Stimulated activated CD8-positive, alpha-beta memory T cell treated with anti-CD3 and anti-CD28 coated beads, Interleukin-4, amount 100 ng/mL, for 1 hour (primary cell): ENCODE measurements at places on chromosomes 4 and X.

DNA sequence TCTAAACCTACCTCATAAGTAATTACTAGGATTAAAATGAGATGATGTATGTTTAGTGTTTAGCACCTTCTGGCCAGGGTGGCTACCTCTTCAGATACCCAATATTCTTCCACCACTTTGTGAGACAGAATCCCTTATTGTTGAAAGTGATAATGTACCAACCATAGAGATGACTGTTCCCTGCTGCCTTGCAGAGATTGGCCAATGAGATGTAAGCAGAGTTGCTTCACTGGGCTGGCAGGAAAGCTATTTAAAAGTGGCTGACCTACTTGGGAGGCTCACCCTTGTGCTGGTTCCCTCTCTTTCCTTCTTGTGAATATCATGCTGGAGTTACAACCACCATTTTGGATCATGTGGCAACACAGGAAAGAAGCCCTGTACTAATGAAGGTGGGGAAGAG is 58.9 kb downstream of the TMEM154 start:
- DNase-seq, result no peak

- DNase-seq, result no peak
Measured at GRCh38 chrX:100478714-100479306, 68.7 kb upstream of the PCDH19 start.

GRCh38 chr4:156999175-156999517 is 27.5 kb upstream of the PDGFC start:
- no peak for DNase-seq

GRCh38 chrX:111322231-111322855 is 52.1 kb upstream of the CAPN6 start:
- no peak for DNase-seq

DNA sequence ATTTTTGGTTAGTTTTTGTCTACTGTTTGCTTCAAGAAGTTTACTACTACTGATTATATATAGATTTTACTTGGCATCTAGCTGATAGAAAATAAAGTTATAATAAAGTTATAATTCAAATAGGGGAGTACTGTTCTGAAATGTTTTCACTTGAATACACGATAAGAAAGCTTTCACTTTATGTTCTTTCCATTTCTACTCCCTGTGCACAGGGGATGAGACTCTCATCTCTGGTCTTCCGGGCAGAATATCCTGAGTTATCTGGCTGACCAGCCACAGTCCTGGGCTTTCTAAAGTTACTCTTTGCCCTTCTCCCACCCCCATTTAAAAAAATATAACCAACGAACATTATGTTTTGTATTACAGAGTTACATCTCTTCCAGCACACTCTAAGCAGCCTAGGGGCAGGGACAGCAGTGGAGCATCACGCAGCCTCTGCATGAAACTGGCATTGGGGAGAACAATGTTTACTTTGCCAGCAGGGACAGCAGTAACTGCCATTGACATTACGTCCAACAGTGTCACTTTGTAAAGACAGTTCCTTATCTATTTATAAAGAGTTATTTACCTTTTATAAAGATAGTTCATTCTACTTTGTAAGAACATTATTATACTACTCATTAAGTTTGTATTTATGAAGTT is 64.3 kb downstream of the METTL14 start:
- no peak for DNase-seq

DNA sequence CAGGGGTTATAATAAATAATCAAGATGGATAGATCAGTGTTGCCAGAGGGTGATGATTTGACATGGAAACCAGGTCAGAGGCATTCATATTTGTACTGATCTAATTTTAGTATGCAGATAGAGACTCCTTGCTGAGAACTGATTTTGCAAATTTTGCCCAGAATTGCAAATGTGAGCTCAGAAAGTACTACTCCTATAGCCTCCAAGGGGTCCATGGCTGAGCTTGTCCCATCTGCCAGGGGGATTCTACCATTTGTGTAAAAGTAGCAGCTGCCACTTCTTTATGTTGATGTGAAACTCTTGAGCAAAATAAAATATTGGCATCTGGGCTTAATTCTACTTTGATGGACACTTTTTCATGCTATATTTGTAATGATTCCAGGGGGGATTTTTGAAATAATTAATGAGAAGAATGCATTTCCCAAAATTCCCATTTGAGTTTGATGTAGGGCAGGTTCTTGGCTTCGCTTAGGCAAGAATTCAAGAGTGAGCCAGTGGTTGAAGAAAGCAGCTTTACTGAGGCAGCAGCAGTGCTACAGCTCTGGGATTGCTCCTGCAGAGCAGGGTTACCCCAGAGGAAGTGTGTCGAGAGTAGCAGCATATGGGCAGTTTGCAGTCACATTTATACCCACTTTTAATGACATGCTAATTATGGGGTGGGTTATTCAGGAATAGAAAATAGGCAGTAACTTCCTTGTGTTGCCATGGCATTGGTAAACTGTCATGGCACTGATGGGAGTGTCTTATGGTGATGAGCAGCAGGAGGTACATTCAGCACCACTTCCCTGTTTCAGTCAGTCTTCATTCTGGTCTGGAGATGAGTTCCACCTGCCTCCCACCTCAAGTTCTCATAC is 38.7 kb upstream of the DCLK2 start:
- no peak for DNase-seq

GRCh38 chr4:185772391-185773093 is 39.5 kb downstream of the SORBS2 start:
- DNase-seq, result no peak

DNA sequence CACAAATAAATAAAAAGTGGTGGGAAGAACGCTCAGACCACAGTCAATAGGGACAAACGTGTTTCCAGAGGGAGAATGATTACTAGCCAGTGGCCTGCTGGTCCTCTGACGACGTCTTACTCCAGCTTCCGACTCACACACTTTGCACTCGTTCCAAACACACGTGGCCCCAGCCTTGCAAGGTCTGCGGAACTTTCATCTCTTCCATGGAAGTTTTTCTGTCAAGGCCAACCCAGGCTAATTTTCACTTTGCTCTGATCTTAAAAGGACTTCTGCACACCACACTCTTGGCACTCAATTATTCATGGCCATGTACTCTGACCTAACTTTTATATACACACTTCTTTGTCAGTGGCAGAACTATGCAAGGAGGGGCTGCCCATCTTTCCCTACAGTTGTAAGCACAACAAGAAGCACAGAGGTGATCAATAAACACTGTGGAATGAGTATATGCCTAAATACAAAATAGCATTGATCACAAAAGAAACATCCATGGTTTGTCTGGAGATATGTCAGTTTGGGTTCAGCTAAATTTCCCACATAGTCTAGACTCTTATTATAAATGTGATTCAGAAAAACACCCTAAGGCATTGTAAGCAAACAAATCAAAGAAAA is 69.4 kb downstream of the STX18 start:
- DNase-seq, result no peak

DNA sequence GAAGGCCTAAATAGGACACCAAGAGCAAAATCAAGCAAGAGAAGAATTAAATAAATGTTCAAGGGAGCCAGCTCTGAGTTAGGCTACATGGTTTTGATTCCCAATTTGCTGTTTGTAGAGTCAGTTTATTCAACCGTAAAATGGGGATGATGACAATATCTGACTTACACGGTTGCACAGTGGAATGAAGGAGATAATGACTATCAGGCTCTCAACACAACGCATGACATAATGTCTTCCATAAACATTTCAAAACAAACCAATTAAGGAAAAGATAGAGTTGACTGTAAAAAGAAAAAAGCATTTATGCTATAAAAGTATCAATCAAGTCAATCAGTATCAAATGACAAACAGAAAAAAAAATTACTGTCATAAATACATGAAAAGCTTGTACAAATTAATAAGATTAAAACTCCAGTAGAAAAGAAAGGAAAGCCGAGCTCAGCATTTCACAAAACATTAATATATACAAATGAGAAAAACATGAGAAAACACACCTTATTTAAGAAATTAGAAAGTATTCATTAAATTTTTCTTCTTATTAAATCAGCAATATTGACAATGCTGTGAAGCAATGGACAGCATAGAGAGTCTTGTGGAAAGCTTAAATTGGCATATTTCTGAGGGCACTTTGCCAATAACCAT is 179.0 kb downstream of the SCFD2 start:
- no peak for DNase-seq

DNA sequence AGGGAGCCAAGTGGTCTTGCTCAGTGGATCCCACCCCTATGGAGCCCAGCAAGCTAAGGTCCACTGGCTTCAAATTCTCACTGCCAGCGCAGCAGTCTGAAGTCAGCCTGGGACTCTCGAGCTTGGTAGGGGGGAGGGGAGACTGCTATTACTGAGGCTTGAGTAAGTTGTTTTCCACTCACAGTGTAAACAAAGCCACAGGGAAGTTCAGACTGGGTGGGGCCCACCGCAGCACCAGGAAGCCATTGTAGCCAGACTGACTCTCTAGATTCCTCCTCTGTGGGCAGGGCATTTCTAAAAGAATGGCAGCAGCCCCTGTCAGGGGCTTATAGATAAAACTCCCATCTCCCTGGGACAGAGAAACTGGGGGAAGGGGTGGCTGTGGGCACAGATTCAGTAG is 721.0 kb upstream of the NDST4 start:
- no peak for DNase-seq

GRCh38 chr4:145909281-145909715 is 29.3 kb downstream of the ZNF827 start:
- no peak for DNase-seq

- no peak for DNase-seq
Measured at GRCh38 chr4:145154573-145154972, 25.8 kb downstream of the OTUD4 start.

GRCh38 chrX:77742788-77743476 is 43.1 kb downstream of the ATRX start:
- DNase-seq, result no peak

GRCh38 chrX:40843643-40844042 is 108.3 kb upstream of the MED14 start:
- DNase-seq, result no peak

GRCh38 chr4:108559068-108559793 is 61.1 kb upstream of the RPL34 start:
- no peak for DNase-seq

GRCh38 chr4:4433941-4434340 is 47.0 kb downstream of the NSG1 start:
- no peak for DNase-seq

- no peak for DNase-seq
Measured at GRCh38 chrX:17494216-17494615, 119.2 kb downstream of the NHS start.
